ENCODE measurements at places on chromosomes 3 and 15.
A peak's percentile ranks its signal among the peaks of the same experiment; 100 is the strongest.

- no peak for DNase-seq
Measured at GRCh38 chr3:38826001-38826400, 10.0 kb upstream of the SCN10A start.

DNA sequence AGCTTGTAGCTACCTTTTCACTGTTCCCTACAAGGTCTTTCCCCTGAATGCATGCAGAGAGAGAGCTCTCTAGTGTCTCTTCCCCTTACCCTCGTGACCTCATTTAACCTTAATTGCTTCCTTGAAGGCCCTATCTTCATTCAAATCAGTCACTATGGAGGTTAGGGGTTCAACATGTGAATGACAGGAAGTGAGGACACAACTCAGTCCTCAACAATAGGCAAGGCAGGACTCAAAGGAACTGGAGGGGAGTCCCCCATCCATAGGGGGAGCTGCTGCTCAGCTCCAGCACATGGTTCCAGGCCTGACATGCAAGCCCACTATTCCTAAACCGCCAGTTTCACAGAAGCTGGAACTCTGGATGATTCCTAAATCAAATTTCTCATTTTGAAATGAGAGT, 33.8 kb upstream of the GYG1 start:
- DNase-seq = no peak

DNA sequence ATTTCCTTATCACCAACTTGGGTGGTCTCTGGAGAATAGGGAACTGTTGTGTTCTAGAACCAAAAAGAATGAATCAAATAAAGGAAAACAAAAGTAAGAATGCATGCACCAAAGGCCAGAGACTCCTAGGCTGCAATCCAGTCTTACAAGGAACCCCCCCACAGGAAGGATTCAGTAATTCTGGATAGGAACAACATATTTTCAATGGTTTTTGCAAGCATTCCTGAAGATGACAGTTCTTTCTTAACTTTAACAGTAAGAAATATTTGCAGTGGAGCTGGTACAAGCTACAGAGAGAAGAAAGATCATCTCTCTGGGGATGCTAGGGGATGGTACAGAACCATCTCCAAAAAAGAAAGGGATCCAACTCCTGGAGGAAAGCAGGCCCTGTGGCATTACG, 116.2 kb upstream of the CHRM5 start:
- DNase-seq = no peak

DNA sequence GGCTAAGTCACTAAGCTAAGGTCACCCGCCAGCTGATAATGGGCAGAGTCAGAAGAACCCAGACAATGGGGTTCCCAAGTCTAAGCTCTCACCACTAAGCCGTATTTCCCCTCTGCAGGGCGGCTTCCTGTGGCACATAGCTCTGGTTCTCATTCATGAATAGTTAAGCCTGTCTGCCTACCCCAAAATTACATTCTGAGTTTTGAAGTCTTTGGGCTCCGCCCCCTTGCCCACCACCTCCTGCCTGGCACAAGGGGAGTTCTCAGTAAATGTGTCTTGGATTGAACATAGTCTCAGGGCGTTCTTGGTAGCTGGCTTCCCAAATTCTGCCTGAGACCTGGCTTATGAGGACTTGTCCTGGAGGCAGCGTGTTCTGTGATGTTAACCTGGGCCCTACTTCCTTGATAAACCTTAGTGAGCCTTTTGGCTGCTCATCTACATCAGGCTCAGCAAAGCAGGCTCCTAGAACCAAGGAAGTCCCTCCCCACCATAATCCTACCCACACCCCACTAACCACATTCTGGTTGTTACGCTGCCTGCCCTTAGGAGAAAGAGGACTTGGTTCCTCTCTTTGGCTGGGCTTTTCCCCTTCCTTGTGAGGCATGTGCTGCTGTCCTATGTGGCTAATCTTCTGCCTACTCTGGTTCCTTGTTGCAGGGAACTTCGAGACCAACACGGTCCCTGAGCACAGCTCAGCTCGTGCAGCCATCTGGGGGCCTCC, 54.9 kb downstream of the STARD5 start:
- no peak for DNase-seq

DNA sequence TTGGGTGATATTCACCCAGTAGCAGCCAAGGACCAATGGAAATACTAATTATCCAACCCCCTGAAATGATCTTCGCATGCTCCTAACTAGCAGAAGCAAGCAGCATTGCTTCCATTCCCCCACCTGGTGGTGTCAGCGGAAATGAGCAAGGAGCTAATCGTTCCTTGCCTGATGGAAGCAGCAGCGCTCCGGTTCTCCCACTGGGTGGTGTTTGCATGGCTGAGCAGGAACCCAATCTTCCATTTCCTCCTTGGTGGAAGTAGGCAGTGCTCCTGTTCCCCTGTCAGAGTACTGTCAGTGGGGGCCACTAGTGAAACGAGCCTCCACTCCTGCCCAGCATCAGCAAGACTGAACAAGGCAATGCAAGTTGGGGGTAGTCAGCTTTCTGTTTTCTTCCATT, 311.5 kb downstream of the CACNA2D3 start:
- DNase-seq = no peak

GRCh38 chr15:58474741-58475323, 43.0 kb downstream of the LIPC start:
- DNase-seq = no peak

GRCh38 chr3:46236294-46237054, 5.8 kb upstream of the CCR3 start:
- DNase-seq = no peak

DNA sequence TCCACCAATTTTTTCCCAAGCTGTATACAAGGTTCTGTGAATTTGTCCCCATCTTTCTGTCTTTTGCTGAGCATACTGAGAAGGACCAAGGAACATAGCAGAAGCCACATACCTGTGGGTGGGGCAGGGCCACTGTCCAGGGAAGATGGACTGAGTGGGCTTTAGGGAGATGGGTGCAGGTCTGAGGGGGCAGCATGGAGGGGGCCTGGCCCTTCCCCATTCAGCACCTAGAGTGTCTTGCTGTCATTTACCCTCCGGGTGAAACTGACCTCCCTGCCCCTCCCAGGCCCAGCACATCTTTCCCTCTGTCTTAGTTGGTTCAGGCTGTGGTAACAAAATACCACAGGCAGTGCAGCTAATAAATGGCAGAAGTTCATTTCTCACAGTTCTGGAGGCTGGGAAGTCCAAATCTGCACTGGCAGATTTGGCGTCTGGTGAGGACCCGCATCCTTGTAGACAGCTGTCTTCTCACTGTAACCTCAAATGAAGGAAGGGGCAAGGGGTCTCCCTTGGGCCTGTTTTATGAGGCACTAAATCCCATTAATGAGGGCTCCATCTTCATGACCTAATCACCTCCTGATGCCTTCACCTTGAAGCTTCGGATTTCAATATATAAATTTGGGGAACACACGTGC, 180.0 kb upstream of the SMAD3 start:
- no peak for DNase-seq

DNA sequence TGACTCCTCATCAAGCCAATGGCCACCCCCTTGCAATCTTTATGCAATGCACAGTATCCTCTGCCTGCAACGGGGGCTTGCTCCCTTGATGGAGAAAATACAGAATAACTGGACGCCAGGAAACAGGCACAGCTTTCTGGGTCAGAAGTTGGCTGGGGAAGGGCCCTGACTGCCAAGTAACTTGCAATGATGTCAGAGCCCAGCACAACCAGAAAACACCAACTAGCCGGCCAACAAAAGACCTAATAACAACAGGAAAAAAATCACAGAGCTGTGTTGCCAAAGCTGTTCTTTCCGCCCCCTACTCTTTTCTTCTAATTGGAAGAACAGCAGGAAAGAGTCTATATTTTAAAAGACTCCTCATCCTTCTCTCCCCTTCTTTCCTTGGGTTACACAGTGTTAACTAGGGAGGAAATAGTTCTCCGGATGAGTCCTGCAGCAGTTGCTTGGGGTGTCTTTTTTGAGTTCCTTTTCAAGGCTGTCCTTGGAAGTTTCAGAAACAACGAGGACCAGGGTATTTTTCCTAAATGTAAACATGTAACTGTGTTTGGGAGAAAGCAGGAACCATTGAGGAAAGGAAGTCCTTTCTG, 1.4 kb upstream of the SEMA6D start:
- no peak for DNase-seq

DNA sequence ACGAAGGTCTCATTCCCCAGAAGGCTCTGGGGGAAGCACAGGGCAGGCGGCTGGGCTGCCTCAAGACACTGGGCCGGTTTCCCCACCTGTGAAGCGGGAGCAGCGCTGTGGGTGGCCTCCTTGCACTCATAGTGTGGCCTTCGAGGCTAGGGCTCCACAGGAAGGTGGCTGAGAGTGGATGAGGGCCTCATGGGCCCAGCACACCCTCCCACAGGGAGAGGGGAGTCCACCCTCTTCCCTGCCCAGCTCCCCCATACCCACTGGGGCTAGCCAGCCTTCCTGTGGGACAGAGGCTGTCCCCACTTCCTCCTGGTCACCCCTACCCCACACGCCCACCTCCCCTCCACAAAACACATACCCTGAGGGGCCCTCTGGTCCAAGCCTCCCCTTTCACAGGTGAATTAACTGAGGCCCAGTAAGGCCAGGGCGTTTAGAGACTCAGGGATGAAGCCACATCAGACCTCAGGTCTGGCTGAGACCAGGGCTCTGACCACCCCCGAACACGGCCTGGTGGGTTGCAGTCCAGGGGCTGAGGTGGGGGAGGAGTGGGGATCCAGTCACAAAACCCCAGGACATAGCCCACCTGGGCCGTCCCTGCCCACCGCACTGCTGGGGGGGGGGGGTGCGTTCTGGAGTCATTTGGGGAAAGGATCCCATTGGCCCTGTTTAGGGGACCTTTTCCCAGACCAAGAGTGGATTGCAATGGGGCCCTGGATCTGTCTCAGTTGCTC, 1.1 kb downstream of the ANPEP start:
- DNase-seq = no peak

GRCh38 chr3:12513694-12514446, 29.6 kb downstream of the TSEN2 start:
- DNase-seq = no peak

GRCh38 chr3:119352034-119352609, 57.9 kb downstream of the ARHGAP31 start:
- peak; percentile 13 for DNase-seq

GRCh38 chr3:30320392-30320791, 286.0 kb upstream of the TGFBR2 start:
- DNase-seq = no peak

DNA sequence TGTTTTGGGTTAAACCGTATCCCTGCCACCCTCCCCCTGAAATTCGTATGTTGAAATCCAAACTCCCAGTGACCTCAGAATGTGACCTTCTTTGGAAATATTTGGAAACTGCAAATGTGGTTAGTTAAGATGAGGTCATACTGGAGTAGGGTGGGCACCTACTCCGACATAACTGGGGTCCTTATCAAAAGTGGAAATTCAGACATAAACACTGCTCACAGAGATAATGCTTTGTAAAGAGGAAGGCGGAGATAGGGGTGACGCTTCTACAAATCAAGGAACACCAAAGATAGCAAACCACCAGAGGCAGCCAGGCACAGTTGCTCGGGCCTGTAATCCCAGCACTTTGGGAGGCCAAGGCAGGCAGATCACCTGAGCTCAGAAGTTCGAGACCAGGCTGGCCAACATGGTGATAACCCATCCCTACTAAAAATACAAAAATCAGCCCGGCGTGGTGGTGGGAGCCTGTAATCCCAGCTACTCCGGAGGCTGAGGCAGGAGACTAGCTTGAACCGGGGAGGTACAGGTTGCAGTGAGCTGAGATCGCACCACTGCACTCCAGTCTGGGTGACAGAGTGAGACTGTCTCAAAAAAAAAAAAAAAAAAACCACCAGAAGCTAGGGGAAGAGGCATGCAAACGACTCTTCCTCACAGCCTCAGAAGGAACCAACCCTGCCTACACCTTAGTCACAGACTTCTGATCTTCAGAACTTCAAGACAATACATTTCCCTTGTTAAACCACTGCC, 51.1 kb upstream of the CHD2 start:
- peak; percentile 64 for DNase-seq

- no peak for DNase-seq
Measured at GRCh38 chr15:63915873-63916771, 82.4 kb upstream of the HERC1 start.

GRCh38 chr15:42785569-42785968, 48.6 kb upstream of the CDAN1 start:
- no peak for DNase-seq

GRCh38 chr3:16298891-16299290, 33.9 kb downstream of the OXNAD1 start:
- no peak for DNase-seq
